ENCODE measurements at places on chromosomes 3 and 15.

- no peak for DNase-seq
Measured at GRCh38 chr3:127762077-127762786, 60.1 kb downstream of the MGLL start.

DNA sequence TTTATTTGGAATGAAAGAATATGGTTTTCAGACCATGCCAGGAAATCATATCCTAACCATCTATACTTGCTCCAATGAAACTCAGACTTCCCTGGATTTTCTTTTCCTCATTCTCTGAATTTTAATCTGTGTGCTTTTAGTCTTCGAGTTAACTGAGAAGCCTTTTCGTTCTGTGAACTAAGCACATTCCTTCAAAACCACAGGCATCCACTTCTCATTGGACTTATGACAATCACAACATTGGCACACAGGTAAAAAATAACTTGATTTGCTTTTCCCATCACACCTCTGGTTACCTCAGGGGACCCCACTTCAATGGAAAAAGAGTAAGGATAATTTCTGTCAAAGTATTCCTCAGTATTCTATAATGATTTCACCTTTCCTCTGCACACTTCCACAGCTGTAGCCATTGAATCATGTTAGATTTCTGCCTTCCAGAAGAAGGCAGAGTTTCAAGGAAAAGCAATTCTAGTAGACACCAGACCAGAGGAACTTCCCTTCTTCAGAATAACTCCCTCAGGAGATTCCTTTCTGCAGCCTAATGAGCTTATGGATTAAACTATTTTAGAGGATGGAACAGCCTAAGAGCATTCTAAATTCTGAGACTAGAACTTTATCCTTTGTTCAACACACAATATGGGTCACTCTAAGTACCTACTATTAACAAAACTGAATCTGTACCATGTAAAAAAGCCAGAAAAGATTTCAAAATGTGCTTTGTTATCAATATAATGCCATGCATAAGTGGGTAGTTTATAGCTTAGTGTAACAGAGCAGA is 15.9 kb downstream of the COMMD2 start:
- no peak for DNase-seq

DNA sequence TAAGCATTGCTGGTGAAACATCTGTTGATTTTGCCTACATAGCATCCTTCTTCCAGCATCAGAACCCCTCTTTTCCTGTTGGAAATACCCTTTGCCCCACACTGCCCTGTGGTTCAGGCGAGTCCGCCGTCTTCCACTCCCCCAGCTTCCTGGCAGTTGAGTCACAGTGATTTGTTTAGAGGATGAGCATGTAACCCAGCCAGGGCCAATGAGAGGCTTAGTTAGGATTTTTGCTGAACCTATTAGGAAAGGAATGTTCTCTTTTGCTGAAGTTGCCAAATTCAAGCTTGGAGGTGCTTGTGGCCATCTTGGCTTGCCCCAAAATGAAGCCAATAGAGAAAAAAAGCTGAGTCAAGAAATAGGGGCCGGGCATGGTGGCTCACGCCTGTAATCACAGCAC is 19.0 kb upstream of the MEX3B start:
- DNase-seq, result no peak

DNA sequence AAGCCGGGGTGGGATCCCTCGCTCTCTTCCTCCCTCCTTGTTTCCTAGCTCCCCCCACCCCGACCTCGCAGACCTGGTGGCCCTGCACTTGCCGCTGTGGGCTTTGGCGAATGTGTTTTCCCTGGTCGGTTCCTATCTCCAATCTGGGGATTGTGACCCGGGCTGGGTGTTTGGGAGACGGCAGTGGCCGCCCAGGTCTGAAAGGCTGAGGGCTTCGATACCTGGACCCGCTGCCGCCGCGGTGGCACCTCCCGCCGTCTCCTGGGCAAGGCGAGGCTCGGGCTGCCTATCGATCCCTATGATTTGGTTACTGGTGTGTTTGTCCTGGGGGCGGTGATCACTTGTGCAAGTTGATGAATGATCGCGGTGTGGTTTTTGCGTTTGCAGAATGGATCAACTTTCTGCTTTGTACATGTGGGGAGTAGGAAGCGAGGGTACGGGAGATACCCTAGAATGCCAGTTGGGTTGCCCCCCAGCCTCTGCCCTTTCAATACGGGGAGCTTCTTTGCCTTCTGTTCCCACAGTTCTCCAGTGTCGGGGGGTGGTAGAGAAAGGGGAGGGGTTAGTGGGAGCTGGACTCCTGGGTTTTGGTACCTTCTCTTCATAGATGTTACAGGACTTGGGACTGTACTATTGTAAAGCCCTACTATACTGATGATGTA is 3.0 kb downstream of the BBX start:
- no peak for DNase-seq

DNA sequence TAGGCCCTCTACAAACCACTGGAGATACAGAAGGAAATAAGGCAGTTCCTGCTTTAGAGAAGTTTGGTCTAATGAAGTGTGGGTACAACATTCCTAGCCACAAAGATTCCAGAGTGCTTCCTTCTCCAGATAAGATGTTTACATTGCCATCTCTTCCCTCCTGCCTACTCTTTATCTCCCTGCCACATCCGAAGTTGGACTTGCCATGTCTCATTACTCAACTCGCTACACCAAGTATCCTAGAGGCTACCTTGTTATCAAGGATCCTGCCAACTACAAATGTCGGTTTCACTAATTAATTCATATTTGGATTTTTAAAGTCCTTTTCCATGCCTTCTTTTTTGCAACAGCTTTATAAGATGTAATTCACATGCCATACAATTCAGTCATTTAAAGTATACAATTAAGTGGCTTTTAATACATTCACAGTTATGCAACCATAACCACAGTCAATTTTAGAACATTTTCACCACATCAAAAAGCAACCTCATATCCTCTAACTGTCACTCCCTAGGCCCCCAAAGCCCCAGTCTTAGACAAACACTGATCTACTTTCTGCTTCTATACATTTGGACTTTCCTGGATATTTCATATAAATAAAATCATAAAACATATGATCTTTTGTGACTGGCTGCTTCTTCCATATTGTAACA is 53.7 kb upstream of the CSTA start:
- peak; percentile 60 for DNase-seq

GRCh38 chr3:16462679-16463078 is 50.8 kb downstream of the RFTN1 start:
- DNase-seq, result peak; percentile 64

DNA sequence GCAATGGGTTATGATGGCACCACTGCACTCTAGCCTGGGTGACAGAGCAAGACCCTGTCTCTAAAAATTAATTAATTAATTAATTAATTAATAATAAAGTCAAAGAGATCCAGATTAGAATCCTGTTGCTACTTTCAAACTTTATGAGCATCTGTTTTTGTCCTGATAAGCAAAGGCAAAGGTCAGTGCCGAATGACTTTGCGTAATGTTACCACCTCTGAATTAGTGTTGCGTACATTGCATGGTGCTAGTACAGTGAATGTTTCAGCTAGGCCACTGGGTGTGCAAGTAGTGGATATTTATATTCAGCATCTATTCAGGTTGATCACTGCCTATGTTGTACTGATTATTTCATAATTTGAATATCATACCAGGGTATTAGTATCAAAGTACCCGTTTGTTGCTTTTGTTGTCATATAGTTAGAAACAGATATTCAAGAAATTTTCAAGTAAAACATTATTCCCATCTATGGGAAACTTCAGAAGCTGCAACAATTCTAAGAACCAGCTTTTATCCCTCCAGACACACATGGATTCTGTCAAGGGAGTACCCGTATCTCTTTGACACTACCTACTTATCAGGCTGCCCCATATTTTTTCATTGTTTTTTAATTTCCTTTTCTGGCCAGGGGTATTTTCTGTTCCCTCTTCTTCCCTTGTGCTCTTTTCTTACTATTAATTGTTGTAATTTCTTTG is 127.1 kb upstream of the GRM7 start:
- DNase-seq, result no peak

GRCh38 chr15:84871428-84871985 is 13.0 kb upstream of the SLC28A1 start:
- DNase-seq, result no peak

DNA sequence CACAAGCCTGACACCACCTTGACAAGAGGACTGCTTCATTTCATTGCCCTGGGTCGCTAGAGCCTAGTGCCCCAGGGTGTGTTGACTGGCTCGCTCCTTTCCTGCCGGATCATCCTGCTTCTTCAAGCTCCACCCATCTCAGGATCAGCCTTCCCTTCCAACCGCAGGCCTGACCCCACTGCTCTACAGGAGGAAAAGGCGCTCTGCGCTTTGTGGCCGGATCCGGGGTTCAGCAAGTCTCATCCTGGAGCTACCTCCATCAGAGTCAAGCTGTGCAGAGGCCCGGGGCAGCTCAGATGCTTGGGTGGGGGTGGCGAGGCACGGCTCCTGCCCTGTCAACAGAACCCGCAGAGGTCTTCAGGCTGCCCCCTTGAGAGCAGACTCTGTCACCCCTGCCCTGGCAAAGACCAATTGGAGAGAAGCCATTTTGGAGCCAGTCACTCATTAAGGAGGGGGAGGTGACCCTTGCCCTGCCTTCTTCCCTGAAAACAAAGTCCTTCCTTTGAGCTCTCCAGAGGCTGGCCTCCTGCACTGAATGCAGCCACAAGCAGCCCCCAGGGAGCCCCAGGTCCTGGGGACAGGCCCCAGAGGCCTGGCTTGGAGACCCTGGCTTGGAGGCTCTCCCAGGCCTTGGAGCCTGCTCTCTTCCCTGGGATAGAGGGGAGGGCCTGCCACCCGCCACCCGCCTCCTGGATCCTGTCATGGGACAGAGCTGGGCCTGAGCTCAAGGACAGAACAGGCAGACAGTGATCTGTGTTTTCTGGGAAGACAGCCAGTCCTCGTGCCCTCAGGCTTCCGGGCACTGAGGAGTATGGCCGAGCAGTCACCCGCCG is 80.3 kb downstream of the CPN2 start:
- DNase-seq, result no peak

GRCh38 chr3:138082992-138083386 is 32.4 kb downstream of the DZIP1L start:
- no peak for DNase-seq

DNA sequence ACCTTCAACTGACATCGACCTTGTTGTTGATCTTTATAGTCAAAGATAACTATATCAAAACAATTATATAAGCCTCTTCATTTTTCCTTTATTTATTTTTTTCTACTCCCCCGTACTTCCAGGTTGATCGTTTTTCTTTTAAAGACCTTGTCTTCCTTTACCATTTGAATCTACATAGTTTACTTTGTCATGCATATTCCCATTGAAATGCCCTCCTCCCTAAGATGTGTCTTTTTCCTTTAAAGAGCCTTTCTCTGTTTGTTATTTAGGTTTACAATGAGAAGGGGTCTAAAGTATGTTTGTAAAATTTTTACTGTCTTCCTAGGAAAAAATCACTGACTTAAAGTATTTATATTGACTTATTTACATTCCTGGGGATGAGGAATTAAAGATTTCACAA is 29.4 kb upstream of the ZNF717 start:
- no peak for DNase-seq

GRCh38 chr3:116512931-116513330 is 67.6 kb upstream of the LSAMP start:
- no peak for DNase-seq

GRCh38 chr3:187002915-187003314 is 72.6 kb downstream of the ST6GAL1 start:
- no peak for DNase-seq

DNA sequence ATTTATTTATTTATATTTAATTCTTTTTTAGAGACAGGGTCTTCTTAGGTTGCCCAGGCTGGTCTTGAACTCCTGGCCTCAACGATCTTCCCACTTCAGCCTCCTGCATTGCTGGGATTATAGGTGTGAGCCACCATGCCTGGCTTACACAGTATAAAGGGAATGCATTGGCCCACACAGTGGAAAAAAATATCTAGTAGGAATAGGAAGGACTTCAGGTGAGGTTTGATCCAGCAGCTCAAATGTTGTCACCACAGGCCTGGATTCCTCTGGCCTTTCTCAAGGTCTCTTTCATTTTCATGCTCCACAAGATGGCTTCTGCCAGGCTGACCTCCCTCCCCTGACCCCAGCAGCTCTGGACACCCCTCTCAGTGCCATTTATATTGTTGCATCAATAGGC is 2.1 kb upstream of the SPTBN5 start:
- no peak for DNase-seq

GRCh38 chr3:139944256-139944910 is 9.4 kb downstream of the CLSTN2 start:
- DNase-seq, result no peak

- DNase-seq, result no peak
Measured at GRCh38 chr3:98807561-98807960, 44.4 kb downstream of the ST3GAL6 start.

DNA sequence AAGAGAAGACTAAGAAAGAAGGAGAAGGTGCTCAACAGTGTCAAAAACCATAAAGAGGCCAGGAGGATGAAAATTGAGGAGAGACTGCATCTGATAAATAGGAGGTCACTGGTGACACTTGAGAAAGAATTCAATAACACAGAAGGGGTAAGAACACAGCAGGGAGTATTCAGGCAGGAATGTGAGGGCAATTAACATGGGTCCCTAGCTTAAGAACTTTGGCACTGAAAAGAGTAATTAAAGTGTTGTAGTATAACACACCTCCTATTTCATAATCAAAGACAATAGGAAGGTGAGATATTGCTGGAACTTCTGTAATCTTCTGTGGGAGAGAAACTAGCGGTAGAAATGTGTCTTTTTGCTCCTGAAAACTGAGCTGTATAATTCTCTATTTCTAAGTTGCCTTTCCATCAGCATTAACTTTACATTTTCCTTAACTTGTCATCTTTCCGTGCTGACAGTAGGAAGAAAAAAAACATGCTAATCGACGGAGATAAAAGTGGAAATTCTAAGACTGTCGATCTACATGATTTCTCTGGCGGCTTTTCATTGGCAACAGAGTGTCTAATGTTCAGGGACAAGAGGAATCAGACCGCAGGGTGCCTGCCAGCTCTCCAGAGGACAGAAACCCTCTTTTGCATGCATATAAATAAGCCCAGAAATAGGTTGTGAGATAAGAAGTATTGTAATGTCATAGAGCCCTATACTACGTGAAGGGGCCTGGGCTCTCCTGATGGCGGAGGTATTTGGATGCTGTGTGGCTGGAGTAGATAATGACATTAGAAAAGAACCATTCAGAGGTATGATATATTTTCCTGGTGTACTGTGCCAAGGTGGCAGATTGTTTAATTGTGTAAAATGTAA is 147.9 kb upstream of the GAP43 start:
- DNase-seq, result no peak

DNA sequence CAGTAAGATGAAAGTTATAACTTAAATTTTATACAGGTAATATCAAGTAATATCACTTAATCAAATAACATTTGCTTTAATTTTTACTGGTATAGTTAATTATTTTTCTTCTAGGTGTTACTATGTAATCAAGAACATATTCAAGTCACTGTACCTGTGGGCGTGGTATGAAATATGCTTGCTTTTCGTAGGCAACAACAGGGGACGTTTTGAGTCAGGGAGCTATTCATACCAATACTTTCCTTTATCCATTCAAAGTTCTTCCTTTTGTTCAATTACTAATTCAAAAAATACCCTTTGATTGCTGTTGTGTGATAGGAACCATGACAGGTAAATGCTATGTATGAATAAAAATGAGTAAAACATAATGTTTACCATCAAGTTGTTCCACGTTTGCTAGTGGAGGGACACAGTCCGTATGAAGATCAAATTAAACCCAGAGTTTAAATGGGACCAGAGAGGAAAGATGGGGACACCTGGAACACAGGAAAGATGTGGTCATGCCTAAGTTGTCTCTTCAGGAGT is 654.0 kb upstream of the KCNMB2 start:
- no peak for DNase-seq

All from CD4-positive, alpha-beta memory T cell (primary cell).